ENCODE measurements at places on chromosomes 2 and 18. TPM values are rescaled to one million over a fixed set of nuclear protein-coding genes. Genes with fewer than 3 reads are reported as not detected.

Gene CPO
- not detected for total RNA-seq

Gene CNTNAP5
- not detected for total RNA-seq

Gene L3MBTL4
- total RNA-seq = 0.13 TPM

Gene GALNT13
- 0.20 TPM for total RNA-seq

Gene MEIS1
- total RNA-seq = 23.6 TPM

Gene POTEC
- total RNA-seq = under 0.01 TPM

Gene HAAO
- 0.85 TPM for total RNA-seq

Gene CD8B2
- not detected for total RNA-seq

Gene IWS1
- total RNA-seq = 28.5 TPM

Gene NGEF
- 5.7 TPM for total RNA-seq

Gene D2HGDH
- total RNA-seq = 19.2 TPM

Gene DNAH6
- total RNA-seq = 0.13 TPM

Gene KIF1A
- total RNA-seq = 0.33 TPM

Gene MC2R
- total RNA-seq = not detected

Gene IL1R2
- total RNA-seq = 0.13 TPM

Gene CDK5R2
- not detected for total RNA-seq

Gene TCF7L1
- total RNA-seq = 5.1 TPM

Gene RTP5
- total RNA-seq = not detected

Gene TMEM178A
- 0.86 TPM for total RNA-seq

Gene POTEJ
- not detected for total RNA-seq

Gene ARMC9
- 246 TPM for total RNA-seq

Gene PTPN2
- 22.7 TPM for total RNA-seq

Gene ALPP
- not detected for total RNA-seq

Measured in smooth muscle cell of the pulmonary artery (primary cell).